ENCODE measurements at places on chromosomes 5 and 9.
A peak's percentile ranks its signal among the peaks of the same experiment; 100 is the strongest.

DNA sequence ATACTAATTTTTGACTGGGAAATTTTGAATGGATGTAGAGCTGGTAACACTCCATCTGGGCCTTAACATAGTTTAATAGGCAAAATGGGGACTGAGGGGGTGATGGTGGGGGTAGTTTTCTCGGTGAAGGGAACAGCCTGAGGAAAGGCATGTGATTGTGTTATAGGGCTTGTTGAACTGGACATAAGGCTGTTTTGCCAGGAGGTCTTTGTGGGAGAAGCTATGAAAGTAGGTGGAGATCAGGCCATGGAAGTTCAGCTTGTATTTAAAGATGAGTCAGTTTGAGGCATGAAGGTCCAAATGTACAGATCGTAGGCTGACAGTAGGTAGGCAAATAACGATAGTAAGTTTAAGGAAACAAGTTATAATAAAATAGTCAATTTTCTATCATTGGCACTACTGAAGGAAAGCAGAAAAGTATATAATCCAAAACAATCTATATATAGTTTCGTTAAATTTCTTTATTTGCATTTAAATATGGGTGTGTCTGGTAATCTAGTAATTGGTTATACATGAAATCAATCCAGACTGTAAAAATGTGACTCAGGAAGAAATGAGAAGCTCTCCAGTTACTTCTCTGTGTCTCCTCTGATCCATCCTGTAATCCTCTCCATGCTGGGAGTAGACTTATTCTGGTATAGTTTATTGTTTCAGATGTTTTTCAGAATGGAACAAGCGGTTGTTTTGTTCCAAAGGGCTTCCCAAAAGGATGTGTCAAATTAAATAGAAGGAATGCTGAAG, 2.8 kb downstream of the CSNK1G3 start:
- H3K4me1 ChIP-seq, result peaks cover 41% of the 10 kb centered on the region
- H3K27me3 ChIP-seq, result no peaks in the 10 kb centered on the region
- no peak overlapping the region for H3K4me3 ChIP-seq
- H3K36me3 ChIP-seq, result no peaks in the 10 kb centered on the region
- H3K27ac ChIP-seq, result no peak overlapping the region

DNA sequence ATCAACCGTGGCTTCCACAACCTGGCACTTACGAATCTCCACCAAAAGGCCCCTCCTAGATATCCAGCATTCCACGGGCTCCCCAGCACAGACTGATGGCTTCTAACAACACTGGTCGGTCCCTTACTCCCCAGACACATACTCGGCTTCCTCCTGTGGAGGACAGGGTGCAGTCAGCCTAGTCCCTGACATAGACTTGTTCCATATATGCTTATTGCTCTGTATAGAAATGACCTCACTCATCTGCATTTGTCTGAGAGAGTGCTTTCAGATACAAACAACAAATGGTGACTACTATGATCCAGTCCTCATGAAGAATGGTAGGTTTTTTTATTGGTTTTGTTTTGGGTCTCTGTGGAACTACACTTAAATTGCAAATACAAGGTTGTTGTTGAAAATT, 72.4 kb downstream of the TMEM215 start:
- DNase-seq, result no peak
- no peak overlapping the region for H3K4me3 ChIP-seq
- H3K27ac ChIP-seq, result no peak overlapping the region
- no peaks in the 10 kb centered on the region for H3K27me3 ChIP-seq

GRCh38 chr5:58149345-58149744, 310.5 kb downstream of the PLK2 start:
- H3K27me3 ChIP-seq, result no peaks in the 10 kb centered on the region
- H3K36me3 ChIP-seq, result no peaks in the 10 kb centered on the region
- no peak overlapping the region for H3K4me3 ChIP-seq
- no peak for DNase-seq
- H3K4me1 ChIP-seq, result no peaks in the 10 kb centered on the region
- no peak overlapping the region for H3K27ac ChIP-seq

DNA sequence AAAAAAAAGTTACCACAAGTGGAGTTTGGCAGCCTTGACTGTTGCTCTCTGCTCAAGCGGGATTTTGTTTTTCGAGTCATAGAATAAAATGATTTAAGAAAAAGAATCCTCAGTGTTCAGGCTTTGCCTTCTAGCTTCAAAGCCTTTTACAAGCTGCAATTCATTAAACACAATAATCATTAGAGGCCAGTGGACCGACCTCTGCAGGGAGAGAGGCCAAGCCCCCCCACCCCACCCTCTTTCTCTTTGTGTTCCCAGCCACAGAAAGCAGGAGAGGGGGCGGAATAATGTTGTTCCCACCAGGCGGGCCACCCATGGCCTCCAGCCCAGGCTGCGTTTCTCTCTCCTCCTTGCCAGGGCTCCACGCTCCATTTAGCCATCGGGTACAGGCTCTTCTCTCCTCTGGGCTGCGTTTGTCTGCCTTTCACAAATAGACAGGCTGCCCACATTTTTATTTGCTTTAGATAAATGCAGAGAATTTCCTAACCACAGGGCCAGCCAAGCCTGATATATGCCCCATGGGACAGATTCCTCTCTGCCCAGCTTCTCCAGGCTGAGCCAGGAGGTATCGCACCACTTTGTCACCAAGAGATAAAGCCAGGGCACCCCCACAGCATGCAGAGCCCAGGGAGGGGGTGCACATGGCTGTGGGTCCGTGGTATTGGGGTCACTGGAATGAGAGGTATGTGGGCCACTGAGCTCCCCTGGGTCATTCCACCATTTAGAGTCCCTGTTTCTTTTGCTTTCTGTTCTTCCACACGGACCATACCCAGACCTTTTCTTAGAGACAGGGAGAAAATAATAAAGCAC, 318.8 kb downstream of the PIK3R1 start:
- H3K36me3 ChIP-seq, result no peaks in the 10 kb centered on the region
- H3K4me3 ChIP-seq, result no peak overlapping the region
- H3K27me3 ChIP-seq, result peaks cover 8% of the 10 kb centered on the region
- no peak overlapping the region for H3K27ac ChIP-seq
- H3K4me1 ChIP-seq, result no peaks in the 10 kb centered on the region

DNA sequence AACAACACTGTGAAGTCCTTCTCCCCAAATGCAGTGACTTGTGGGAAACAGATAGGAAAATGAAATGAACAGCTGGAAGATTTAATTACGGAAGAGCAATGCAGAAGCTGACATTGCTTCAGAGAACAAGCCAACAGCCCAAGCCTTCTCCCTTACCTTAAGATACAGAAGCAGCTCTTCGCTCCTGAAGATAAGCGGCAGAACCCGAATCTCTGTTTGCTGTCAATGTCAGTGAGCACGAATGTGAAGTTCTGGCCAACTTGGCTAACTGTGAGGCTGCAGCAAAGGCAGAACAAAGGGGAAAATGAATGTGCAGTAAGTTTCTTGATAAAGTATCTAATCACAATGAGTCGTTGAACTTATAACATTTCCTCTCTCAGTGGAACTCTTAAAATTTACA, 172.4 kb downstream of the DENND1A start:
- H3K36me3 ChIP-seq, result no peaks in the 10 kb centered on the region
- H3K27me3 ChIP-seq, result no peaks in the 10 kb centered on the region
- no peak overlapping the region for H3K4me3 ChIP-seq

- peaks cover 14% of the 10 kb centered on the region for H3K36me3 ChIP-seq
- no peak overlapping the region for H3K27ac ChIP-seq
- H3K4me1 ChIP-seq, result no peaks in the 10 kb centered on the region
- H3K4me3 ChIP-seq, result no peak overlapping the region
- no peaks in the 10 kb centered on the region for H3K27me3 ChIP-seq
Observed at GRCh38 chr5:94692581-94692980, 74.1 kb downstream of the SLF1 start.

DNA sequence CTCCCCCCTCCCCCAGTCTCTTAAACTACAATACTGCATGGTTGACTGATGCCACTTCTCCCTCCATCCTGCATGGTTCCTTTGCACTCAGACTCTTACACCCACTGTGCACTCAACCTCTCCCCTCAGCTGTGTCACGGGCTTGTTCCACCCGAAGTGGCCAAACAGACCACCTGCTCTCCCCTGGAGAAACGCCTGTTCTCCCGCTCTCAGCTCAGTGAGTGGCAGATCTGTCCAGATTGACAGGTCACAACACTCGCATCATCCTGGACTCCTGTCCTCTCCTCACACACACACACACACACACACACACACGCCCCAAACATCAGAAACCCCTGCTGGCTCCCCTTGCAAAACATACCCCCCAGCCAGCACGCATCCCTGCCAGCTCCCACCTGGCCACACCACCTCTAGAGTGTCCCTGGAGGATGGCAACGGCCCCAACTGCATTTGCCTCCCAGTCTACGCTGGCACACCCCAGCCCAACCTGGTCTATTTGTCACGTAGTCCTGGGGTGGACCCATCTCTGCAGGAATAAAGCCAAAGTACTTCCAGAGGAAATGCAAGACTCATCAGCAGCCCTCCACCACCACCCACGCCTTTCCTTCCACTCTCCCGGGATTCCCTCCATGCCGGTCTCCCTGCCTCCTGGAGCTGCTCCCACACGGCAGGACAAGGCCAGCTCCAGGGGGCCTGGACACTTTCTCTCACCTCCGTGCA, 2.9 kb downstream of the OR2V1 start:
- H3K27ac ChIP-seq, result no peak overlapping the region
- DNase-seq, result no peak
- H3K4me3 ChIP-seq, result no peak overlapping the region

DNA sequence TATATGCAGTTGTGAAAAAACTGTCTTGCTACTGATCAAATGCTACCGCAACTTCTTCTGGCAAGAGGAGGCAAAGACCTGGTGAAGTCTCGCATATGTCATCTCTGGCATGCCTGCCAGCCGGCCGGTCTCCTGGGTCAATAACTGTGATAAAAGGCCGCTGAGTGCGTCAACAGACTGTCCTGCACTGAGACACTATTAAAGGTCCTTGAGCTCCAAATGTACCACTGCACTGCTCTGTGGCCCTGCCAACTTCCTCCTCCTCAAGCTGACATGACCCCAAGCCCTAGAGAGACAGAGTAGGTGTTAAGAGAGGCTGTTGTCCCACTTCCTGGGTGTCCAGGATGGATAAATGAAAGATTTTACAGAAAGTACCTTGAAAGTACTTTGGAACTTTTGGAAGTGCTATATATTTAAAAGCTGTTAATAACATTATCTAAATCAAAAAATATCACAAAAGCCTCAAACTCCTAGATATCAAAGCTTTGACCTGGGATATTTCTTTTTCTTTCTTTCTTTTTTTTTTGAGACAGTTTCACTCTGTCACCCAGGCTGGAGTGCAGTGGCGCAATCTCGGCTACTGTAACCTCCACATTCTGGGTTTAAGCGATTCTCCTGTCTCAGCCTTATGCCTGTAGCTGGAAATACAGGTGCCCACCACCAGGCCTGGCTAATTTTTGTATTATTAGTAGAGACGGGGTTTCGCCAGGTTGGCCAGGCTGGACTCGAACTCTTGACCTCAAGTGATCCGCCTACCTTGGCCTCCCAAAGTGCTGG, 31.5 kb downstream of the RAPGEF1 start:
- no peak overlapping the region for H3K4me3 ChIP-seq
- no peaks in the 10 kb centered on the region for H3K27me3 ChIP-seq
- H3K36me3 ChIP-seq, result no peaks in the 10 kb centered on the region
- H3K27ac ChIP-seq, result no peak overlapping the region

- no peak for DNase-seq
- no peaks in the 10 kb centered on the region for H3K36me3 ChIP-seq
- no peaks in the 10 kb centered on the region for H3K27me3 ChIP-seq
- H3K4me1 ChIP-seq, result no peaks in the 10 kb centered on the region
- H3K4me3 ChIP-seq, result no peak overlapping the region
Observed at GRCh38 chr5:61397238-61397637, 65.2 kb downstream of the ZSWIM6 start.

DNA sequence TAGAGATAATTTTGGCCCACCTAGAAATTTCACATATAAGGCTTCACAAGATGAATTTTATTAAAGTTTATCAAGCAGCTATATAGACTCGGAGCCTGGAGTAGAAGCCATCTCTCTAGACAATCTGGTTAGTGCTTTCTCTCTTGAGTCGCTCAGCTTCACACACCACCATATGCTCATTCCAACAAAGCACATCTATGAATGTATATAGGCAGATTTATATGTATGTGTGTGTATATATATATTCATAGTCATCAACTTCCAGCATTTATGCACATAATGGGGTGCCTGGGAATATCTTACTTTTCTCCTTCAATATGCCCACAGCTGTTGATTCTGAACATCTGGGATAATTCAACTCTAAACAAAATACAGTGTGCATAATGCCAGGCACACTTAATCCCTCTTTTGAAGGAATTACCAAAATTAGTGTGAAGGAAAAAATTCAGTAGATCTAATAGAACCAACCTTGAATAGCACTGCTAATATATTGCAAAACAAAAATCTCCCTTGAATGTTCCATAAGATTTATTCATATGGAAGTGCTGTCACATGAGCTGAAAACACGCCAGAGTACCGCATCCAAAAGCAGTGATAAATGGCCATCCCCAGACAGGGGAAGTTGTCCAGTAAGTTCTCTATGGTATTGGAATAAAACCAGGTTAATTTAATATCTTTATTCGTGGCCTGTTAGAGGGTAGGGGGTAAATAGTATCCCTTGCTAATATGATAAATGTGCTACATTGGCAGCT, 56.0 kb upstream of the MOCS2 start:
- H3K4me3 ChIP-seq, result no peak overlapping the region
- no peaks in the 10 kb centered on the region for H3K4me1 ChIP-seq
- no peak overlapping the region for H3K27ac ChIP-seq
- no peaks in the 10 kb centered on the region for H3K36me3 ChIP-seq
- H3K27me3 ChIP-seq, result no peaks in the 10 kb centered on the region

DNA sequence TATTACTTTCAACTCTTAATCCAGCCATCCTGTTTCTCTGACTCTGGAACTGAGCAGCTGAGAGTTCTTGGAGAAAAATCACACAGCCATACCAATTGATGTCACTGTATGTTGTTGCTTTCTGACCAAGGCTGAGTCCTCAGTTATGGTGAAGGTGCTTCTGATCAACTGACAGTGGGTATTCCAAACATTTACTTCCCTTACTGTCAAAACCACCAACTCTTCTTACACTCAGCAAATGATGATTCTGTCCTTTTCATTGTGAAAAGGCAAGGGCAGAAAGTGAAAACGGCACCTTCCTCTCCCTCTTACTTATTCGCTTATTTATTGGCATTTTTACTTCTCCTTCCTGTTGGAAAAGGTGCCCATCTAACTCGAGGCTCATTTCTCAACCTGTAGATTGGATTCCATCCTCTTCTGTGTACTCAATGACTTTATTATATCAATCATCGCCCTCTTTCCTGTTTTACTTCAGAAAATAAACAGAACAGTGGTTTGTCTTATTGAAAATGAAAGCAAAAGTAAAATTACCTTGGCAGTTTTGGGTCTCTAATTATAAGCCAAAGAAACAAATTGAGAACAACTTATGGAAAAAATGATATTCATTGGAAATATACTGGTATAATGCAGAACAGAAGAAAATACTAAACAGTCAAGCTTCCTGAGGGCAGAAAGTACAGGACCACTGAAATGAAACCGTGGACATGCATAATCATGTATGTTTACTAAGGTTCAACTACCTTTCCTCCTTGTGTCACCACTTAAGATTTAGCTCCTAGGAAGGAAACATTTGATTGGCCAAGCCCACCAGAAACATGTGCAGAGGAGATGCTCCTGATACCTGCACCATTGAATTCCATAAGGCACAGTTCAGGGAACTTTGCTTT, 104.5 kb upstream of the CHD1 start:
- H3K27me3 ChIP-seq, result no peaks in the 10 kb centered on the region
- no peak for DNase-seq
- peaks cover 36% of the 10 kb centered on the region for H3K4me1 ChIP-seq
- H3K27ac ChIP-seq, result peak overlapping the region; percentile 57
- peak overlapping the region; percentile 57 for H3K4me3 ChIP-seq
